ENCODE measurements at places on chromosomes 2 and 18.

- DNase-seq = no peak
Observed at GRCh38 chr2:72669121-72669520, 156.7 kb downstream of the EXOC6B start.

DNA sequence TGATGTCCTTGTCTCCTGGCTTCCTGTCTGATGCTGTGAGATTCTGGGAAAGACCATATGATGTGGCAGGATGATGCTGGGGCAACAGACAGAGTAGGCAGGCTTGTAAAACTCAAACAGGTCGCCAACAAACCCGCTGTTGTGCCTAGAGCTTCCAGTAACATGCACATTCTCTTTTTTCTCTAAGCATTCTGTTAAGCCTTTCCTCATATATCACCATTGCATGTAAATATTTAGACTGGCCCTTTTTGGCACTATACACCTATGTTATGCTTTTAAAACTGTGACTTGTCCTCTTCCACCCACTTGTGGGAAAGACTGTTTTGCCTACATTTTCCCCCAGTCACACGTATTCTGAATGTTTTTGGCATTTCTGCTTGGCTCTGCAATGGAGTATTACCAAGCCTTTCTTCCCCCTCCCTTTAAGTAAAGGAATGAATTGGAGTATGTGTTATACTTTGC lies 250.4 kb upstream of the TANK start:
- DNase-seq = no peak

DNA sequence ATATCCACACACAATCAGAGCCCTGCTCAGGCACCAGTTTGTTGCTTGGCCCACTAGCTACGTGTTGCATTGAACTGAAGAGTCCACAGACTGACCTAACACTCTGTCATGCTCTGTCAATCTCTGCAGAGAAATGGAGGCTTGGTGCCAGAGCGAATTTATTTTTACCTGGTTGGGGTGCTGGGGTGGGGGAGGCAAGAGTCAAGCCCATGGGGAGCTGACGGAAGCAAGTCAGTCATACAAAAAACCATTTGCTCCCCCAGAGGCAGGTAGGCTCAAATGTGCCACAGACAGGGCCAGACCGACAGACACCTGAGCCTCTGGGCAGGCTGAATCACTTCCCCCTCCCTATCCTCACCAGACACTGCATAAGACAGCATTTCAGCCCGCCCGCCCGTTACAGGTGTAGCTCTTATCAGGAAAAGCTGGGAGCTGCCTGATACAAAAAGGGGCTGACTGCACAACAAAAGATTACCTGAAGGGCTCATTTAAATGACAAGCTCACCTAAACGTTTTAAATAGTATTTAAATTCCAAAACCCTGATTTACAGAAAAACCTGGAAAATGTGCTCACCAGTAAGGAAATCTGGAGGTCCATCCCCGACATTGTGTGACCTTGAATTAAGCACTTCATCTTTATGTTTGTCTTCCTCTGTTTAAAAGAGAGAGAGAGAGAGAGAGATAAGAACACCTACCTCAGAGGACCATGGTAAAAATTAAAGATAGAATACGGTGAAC lies 2.1 kb upstream of the PCBP1 start:
- peak; percentile 69 for DNase-seq

- no peak for DNase-seq
Observed at GRCh38 chr18:445055-445454, 55.4 kb downstream of the COLEC12 start.

DNA sequence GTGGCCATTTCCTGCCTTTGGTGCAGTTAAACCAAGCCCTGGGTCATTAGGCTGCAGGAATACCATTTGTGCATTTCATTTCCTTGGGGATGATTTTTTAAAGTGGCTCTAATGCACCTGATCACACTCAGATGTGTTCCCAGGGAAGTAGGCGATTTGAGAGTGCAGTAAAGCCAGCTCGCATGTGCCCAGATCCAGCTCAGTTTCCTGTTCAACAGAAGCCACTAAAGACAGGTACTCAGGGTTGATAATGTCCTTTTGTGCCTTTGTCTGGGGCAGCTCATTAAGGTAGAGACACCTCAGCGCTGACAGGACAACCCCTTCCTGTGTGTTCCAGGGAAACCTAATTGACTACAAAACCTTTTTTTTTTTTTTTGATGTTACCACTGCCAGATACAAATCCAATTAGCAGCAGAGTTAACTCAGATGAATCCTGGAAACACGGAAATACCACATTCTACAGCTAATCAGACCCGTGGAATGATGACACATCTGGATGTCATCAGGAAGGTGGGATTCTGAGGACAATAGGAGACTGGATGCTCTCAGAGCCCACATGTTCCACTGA lies 15.2 kb upstream of the CHRNA1 start:
- DNase-seq = no peak

DNA sequence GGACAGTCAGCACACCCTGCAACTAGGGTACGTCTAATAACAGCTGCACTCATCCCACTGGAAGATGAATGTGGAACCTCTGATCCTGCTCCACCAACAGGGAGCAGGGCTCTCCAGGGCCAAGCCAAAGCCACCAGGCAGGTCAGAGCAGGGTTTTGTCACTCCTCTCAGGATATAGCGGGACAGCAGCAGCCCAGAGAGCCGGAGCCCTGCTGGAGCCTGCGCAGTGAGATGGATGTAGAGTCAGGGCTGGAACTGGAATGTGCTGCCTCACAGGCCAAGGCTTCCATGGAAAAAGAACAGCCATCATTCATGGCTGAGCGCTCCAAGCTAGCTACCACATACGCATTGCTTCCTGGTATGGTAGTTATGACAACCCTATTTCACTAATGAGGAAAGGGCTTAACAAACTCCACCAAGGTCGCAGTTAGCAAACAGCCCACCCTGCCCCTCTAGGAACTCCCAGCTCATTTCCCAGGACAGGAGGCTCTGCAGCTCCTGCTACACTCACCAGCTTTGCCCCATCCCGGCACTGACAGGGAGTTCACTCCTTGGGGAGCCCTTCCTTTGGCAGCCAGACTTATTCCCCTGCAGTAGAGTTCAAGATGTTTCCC lies 85.2 kb downstream of the HS1BP3 start:
- no peak for DNase-seq

GRCh38 chr2:20451000-20451290 lies 4.1 kb downstream of the RHOB start:
- DNase-seq = no peak

GRCh38 chr2:166768393-166769123 lies 119.7 kb upstream of the XIRP2 start:
- no peak for DNase-seq

- DNase-seq = no peak
Observed at GRCh38 chr2:71550801-71551630, 97.7 kb downstream of the DYSF start.

DNA sequence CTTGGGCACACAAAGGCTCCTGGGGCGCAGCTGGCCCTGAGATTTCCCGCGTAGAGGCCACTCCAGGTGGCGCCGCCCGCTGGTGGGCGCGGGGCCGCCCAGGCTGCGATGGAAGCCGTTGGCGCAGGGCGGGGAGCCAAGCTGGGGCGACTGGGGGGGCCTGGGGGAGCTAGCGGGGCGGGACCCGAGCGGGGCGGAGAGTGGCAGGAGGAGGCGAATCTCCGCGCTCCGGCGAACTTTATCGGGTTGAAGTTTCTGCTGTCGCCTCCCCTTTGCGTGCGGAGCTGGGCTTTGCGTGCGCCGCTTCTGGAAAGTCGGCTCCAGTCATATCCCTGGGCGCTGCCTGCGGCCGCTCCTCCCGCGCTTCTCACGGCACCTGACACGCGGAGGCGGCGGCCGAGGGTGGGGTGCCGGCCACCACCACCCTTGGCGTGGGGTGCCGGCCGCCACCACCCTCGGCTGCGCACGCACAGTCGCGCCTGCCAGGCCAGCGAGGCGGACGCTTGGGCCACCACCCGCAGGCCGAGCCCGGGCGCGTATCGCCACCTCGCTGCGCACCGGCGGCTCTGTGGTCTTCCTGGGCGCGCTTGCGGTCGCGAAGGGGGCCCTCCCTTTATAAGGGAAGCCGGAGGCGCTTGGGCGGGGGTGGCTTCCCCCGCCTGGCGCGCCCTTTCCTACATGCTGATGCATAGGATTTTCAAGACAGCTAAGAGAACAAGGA lies 919 bp upstream of the CYP1B1 start:
- peak; percentile 81 for DNase-seq

- DNase-seq = no peak
Observed at GRCh38 chr2:80496346-80496745, 191.8 kb upstream of the LRRTM1 start.

DNA sequence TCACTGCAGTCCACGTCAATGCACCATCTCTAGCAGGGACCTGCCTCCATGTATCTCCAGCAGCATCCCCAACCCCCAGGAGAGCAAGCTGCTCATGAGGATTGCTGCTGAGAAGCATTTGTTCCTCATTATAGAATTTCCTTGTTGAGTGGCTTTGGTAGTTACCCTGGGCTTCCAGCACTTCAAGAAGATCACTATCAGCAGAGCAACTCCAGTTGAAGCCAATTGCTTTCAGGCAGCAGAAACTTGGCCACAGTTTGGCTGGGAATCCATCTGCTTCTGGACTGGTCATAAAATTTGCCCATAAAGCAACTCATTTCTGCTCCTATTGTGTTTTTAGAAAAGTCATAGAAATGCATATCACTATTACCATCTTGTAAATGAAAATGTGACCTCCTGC lies 17.4 kb downstream of the TRPM8 start:
- no peak for DNase-seq

DNA sequence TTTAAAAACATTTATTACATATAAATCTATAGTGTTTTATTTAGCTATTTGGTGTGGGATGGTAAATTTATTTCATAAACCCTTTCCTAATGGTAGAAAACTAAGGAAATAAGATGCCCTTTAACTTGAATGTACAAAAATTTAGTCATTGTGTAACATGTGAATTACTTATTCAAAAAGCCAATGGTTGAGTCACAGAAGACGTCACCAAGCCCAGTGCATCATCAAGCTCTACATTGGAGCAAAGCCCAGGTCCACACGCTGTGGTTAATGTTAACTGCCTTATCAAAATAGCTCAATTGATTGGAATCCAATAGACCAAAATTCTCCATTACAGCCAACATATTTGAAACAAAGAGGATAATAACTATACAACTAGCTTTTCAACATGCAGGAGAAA lies 145.5 kb upstream of the LYPD1 start:
- no peak for DNase-seq

GRCh38 chr18:66635342-66635741 lies 31.5 kb upstream of the CDH19 start:
- DNase-seq = no peak

- DNase-seq = no peak
Observed at GRCh38 chr2:1192121-1192520, 221.1 kb upstream of the TPO start.

DNA sequence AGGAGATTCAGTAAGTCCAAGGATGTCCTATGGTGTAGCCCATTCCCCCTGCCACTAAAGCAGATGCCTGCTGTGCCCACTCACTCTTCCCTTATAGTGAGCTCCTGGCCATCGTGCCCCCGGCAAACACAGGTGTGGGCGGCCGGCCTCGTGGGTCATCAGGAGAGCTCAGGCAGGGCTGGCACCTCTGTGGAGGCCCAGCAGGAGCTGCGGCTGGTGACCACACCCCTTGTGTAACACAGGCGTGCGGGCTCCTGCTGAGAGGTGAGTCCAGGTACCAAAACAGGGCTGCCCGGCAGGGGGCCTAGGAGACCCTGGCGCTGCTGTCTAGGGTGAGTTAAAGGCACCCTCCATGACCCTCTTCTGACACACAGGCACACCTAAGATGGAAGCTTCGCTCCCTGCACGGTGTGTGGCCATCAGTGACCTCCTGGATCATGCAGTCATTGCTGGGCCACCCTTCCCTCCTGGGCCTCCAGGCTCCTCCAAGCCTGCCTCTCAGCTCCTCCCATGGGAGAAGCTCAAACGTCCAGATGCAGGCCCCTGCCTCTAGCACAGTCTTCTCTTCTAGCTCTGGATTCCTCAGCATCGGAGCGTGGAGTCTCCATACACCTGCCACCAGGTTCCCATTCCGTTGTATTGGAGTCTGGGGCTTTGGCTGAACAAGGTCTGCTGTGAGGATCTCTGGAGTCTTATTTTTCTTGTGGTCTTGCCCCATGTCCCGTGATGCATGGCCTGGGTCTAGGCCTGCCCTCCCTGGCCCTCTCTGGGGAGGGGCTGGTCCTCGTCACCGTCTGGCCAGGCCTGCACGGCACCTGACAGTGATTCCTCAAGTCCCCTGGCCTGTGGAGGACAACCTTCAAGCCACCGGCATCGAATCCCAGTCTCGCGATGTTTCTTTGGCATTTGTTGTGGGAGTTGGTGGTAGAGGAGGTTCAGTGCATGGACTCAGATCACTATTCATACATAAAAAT lies 246.9 kb downstream of the ACKR3 start:
- no peak for DNase-seq

DNA sequence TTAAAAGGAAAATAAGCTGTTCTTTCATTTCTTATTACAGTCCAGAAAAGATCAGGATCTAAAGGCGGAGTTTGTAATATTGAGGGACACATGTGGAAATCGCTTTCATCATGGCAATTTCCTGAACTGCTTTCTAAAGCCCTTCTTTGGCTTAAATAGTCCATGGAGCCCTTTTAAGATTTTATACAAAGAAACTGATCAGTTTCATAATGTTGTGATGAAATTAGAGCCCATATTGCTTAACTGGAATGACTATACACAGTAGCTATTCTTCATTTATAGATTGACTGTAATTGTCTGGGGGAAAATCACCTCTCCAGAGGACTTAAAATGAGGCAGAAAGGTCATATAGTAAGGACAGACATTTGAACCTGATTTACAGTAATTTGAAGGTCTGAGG lies 322.2 kb downstream of the ETAA1 start:
- DNase-seq = no peak

DNA sequence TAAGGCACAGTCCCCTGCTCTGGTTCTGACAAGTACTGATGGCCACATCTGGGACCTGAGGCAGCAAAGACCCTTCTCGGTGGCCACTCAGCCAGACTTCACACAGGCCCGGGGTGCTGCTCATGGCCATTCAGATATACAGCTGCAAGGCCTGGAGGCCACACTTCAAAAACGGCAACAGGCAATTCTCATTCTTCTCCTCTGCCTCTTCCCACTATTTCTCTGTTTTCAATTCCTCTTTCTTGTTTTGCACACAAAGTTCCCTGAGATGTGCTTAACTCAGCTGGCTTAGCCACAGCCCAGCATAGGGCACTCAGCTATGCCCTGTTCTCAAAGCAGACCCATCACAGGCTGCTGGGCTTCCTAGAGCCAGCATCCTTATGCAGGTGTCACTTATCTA lies 29.9 kb downstream of the PTPN18 start:
- no peak for DNase-seq

GRCh38 chr2:46722142-46722541 lies 193.5 kb downstream of the MCFD2 start:
- no peak for DNase-seq

DNA sequence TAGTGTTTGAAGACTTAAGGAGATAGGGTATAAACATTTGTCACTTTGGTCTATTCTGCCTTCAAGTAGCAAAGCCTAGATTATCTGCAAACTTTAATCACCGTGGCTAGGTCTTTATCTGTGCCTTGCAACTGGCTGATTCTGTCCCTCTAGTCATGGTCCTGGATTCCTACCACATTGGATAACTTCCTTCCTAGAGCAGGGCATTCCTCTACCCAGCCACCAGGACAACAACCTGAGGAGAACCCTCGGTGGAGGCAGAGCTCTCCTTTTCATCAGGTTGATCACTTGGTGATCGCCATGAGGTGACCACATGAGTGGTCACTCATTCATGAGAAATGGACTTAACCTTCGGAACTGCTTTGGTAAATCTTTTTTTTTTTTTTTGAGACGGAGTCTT lies 25.3 kb upstream of the PTPRM start:
- no peak for DNase-seq

- DNase-seq = peak; percentile 38
Observed at GRCh38 chr18:11981543-11982366, 448 bp downstream of the IMPA2 start.

Measured in stimulated activated naive CD8-positive, alpha-beta T cell treated with anti-CD3 and anti-CD28 coated beads, Interleukin-15, Interleukin-2, amounts not matched to agents 100 U/mL and 50 U/mL, for 24 hours (primary cell).